ENCODE measurements at places on chromosomes 13 and 19.

DNA sequence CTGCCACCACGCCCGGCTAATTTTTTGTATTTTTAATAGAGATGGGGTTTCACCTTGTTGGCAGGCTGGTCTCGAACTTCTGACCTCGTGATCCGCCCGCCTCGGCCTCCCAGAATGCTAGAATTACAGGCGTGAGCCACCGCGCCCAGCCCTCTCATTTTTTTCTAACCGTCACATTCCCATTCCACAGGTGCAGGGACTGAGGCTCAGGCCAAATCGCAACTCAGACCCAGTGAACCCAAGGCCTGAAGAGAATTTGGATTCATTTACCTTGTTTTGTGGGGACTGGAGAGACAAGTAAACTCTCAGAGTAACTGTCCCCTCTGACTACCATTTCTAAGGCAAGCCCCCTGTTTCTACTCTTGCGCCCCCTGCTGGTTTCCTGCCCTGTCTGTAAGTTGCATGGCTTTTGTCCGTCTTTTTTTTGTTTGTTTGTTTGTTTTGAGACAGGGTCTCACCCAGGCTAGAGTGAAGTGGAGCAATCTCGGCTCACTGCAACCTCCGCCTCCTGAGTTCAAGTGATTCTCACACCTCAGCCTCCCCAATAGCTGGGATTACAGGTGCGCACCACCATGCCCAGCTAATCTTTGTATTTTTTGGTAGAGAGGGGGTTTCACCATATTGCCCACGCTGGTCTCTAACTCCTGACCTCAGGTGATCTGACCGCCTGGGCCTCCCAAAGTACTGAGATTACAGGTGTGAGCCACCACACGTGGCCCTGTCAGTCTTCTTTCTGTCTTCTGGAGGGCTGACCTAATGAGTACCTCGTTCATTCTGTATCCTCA is 2.3 kb upstream of the STRN4 start:
- peak; percentile 71 for DNase-seq

DNA sequence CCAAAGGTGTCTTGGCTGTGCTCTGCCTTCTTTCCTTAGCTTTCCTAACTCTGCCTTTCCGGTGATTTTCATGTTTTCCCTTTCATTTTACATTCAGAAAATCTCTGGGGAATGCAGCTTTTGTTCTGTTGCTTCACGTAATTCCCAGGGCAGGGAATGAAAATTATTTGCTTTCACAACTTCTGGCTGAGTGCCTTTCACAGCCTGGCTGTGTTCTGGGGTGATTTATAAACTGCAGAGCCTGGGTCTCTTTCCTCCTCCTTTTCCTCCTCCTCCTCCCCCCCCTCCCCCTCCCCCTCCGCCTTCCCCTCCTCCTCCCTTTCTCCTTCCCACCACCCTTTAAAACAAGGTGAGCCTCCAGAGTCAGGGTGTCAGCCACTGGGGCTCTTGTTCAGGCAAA is 84.3 kb downstream of the RNASEH2B start:
- DNase-seq, result no peak

GRCh38 chr19:23415034-23415433 is 19.8 kb upstream of the ZNF91 start:
- DNase-seq, result no peak

DNA sequence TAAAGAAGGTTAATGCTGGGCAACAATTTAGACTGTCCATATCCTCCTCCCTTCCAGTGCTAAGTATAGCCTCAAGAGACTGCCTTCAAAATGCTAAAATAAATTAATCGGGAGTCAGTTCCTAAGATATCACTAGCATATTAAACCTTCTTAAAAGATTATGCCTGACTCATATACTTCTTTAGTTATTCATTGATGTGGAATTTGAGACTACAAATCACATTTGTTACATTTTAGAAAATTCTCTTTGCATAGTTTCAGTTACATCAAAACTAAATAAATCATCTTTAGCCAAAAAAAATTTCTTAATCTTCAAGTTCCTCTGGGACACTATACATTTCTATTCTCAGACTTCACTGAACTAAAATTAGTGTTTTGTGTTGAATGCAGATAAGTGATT is 769.1 kb downstream of the PCDH9 start:
- DNase-seq, result no peak

- DNase-seq, result no peak
These were observed 34.0 kb downstream of the CEBPA start for GRCh38 chr19:33268162-33268991.

DNA sequence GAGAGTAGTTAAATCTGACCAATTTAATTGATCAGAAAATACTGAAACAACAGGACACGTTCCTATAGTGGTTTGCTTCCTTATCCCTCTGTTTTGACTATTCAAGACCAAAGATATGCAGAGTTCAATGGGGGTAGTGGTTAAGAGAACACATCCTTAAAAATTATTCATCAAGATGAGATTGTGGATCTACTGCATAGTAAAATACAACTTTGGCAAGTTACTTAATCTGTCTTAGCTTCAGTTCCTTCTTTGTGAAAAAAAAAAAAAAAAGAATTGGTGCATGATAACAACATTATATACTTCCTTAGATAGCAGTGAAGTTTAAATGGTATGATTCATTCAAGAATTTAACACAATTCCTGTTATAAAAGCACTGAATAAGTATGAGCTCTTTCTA is 552.1 kb downstream of the DCT start:
- DNase-seq, result no peak

GRCh38 chr19:8682931-8683330 is 15.7 kb downstream of the ACTL9 start:
- no peak for DNase-seq

DNA sequence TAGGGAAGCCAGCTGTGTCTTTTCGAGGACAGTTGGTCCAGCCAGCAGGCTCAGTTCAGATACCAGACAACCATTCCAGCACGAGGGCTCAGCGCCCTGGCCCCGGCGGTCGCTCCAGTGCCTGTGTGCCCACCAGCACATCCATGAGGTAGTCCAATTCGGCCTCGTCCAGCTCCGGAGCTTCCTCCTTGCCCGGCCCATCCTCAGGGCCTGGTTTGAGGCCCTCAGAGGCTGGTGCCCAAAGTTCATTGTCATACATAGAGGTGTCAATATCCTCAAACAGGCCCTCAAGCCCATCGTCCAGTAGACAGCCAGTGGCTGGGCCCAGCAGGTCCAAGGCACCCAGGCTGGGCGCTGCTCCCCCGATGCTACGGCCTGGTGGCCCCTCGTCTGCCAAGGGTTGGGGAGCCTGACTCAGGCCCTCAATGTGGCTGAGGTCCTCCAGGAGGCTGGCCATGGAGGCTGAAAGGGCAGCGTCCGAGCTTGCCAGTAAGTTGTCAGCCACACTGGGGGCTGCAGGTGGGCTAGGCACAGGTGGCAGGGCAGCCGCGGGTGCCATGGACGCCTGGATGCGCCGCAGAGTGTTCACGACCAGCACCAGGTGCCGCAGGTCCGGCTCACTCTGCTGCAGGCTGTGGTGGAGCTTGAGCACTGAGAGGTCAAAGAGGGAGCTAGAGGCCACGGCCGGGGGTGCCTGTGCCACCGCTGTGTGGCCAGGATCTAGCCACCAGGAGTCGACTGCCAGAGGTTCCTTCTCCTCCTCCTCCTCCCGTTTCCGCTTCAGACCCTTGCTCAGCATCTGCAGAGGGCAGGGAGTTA is 2.8 kb downstream of the SERTAD1 start:
- no peak for DNase-seq

DNA sequence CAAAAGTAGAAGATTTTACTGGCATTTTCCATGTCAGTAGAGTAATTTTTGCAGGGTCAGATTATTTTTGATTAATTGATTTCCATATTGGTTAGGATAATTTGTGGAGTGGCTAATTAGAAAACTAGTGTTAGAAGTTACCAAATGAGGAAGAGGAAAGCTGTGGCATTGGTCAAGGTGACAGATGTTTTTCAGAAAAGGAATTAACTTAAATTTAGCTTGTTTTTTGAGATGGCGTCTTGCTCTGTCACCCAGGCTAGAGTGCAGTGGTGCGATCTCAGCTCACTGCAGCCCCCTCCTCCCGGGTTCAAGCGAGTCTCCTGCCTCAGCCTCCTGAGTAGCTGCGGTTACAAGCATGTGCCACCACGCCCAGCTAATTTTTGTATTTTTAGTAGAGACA is 28.8 kb downstream of the LSM14A start:
- DNase-seq, result no peak

DNA sequence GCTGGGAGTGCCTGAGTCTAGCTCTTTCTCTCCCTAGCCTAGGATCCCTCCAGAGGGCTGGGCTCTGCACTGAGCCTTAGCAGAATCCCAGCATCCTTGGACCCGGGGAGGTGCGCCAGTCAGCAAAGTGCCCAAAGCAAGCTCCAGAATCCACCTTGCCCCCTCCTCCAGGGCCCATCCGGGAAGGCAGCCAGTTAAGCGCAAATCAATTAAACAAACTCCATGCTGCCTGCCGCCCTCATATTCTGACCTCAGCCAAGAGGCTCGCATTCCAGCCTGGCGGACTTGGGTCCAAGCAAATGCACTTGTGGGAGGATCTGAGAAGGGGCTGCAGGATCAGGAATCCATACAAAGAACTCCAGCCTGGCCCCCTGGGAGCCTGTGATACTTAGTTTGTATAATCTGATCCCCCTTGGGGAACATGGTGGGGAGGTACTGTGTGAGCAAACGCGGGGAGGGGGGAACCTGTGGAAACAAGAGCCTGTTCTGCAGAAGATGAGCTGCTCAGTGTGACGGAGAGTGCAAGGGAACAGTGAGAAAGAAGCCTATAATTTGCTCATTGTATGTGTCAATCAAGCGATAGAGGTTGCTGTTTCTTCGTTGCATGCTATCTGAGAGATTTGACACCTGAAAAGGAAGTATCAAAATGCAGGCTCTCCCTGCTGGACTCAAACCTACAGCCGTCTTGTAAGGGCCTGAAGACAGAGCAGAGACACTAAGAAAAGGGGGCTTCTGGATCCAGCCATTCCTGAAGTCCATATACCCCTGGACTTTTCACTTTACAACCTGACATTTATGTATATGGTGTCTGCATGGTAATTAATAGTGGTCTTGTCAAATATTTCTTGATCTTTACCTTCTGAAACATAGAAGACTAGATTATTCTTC is 29.4 kb downstream of the ZNRF4 start:
- no peak for DNase-seq

GRCh38 chr19:16134510-16134909 is 9.0 kb upstream of the HSH2D start:
- DNase-seq, result no peak

DNA sequence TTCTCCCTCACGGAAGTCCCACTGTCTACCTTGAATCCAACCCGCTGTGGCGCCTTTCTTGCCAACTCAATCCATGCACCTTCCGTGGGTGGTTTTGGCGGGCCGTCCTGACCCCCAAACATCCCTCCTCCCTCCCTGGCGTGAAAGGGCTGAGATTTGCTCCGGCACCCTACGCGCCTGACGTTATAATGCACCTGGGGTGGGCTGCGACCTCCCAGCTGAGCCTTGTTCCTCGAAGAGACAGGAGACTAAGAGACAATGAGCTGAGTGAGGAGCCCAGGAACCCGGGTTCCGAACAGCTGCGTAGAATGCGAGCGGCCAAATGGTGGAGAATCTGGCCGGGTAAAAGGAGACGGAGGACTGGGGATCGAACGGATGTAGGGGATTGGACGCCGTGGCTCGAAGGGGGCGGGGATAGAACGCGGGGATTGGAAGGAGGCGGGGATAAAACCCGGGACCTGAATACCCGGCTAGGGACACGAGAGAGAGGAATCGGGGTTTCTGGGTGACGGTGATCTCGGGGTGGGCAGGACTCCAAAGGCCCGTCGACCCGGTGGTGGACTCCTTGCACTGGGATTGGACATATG is at the start of gene CPT1C:
Gene CPT1C, plus strand, starts transcription at position 461 of the 587 bp plus-strand sequence. CDS start 1,137 bp downstream, outside the sequence.
- no peak for DNase-seq

- no peak for DNase-seq
These were observed 32.3 kb upstream of the AKAP11 start for GRCh38 chr13:42239644-42240043.

DNA sequence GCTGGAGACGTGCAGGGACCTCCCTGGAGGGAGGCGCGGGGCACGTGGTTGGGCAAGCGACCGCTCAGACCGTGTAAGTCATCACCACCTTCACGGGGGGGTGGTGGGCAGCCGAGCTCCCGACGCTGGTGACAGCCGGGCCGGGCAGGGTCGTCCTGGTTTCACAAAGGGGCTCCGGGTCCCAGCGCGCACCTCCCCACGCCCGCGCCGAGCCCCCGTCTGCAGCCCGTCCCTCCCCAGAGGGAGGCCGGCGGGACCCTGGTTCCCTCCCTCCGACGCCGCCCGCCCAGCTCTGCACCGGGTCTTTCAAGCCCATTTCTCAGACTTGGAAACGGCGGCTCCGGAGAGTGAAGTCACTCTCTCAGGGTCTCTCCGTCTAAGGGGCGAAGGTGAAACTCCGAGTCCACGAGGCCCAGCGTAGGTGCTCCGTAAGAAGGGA is 729 bp upstream of the ARID3A start:
- DNase-seq, result no peak

DNA sequence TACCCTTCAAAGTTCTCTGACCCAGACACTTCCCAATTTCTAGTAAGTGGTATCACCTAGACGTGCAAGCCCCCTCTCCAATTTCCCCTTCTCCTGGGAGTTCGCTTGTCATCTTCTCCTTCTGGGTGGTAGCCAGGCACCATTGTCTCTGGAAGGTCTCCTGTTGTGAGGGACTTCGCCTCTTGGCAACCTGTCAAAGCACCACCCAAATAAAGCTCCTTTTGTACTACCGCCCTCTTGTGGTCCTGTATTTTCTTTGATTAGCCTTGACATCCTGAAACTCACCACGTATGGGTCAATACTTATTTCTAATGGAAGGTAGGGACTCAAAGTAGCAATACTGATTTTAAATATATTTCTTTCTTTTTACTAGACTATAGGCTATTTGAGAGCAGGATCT is 8.2 kb downstream of the GPC5 start:
- DNase-seq, result no peak

GRCh38 chr13:94065741-94066140 is 413.7 kb downstream of the DCT start:
- no peak for DNase-seq

DNA sequence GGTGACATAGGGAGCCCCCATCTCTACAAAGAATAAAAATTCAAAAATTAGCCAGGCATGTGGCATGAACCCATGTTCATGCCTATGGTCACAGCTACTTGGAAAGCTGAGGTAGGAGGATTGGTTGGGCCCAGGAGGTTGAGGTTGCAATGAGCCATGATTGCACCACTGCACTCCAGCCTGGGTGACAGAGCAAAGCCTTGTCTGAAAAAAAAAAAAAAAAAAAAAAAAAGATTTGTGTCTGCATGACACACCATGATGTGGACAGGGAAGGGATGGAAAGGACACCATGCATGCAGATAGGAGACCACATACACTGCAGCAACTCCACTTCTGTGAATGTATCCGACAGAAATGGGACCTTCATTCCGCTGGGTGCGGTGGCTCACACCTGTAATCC is 34.0 kb upstream of the HOMER3 start:
- DNase-seq, result no peak

DNA sequence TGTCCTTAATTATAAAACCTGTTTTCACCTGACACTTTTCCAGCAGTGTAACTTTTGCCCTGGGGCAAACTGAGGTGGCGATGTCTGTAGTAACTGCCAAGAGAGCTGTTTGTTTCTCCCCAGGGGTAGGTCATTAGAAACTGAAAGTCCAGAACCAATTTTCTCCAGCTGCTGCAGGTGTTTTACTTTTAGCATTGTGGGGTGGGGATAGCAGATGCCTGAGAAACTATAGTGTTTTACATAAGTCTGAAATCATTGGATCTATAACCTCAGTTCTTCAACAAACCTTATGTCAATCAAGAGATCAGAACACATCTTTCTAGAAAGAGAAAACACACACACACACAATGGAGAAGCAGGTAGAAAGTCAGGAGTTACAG is 92.7 kb downstream of the LHFPL6 start:
- DNase-seq, result no peak

Measured in stimulated activated CD4-positive, alpha-beta T cell treated with anti-CD3 and anti-CD28 coated beads, Interleukin-1b, Interleukin-23, amount 100 ng/mL, for 1 hour (primary cell).